Non-pigmented ciliary epithelial cell (primary cell): ENCODE measurements at places on chromosomes 7 and 10.

DNA sequence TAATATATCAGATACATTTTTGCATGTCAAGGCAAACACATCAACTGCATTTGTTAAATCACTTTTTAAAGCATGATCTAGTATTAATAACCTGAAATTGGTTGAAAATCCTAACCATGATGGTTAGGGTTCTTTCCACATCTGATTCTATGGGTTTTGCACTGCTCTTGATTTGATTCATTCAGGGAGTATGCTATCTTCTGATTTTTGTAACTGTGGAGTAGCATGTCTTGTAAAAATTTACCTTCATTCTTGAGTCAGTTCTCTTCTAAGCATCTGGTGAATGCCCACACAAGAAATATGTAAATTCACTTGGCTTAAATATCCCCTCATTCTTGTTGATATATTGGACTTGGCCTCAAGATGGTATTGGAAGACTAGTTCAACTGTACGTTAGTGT is 178.7 kb downstream of the KLF6 start:
- DNase-seq: no peak

- DNase-seq: no peak
Measured at GRCh38 chr7:157805713-157806112, 468.9 kb downstream of the DNAJB6 start.

- DNase-seq: no peak
Measured at GRCh38 chr10:107666214-107666613, 501.7 kb upstream of the SORCS1 start.

DNA sequence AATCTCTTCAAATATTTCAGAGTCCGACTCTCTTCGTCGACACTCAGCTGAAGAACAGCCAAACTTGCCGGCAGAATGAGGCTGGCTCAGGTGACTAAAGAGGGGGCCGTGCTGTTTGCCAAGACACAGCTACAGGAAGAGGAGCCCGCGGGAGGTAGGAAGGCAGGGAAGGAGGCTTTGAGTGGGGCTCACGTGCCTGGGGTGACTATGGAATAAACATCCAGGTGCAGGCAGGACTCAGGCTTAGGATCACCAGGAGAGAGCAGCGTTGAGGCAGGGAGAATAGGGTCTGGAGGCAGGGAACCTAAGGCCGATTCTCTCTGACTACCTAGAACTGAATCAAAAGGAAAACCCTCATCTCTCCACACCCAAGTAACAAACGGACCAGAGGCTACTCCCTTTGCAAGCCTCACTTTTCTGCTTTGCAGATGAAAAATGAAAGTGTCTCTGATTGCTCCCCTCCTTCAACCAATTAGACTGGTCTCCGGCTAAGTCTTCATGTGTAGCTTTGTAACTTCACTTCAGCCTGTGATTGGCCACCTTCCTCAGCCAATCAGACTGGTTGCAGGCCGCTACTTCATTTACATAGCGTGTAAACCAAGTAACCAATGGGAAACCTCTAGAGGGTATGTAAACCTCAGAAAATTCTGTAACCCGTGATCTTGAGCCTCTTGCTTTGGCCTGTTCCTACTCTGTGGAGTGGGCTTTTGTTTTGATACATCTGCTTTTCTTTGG is 19.7 kb upstream of the BNIP3 start:
- DNase-seq: no peak

- DNase-seq: no peak
Measured at GRCh38 chr10:86876748-86877147, 80.7 kb downstream of the MMRN2 start.

DNA sequence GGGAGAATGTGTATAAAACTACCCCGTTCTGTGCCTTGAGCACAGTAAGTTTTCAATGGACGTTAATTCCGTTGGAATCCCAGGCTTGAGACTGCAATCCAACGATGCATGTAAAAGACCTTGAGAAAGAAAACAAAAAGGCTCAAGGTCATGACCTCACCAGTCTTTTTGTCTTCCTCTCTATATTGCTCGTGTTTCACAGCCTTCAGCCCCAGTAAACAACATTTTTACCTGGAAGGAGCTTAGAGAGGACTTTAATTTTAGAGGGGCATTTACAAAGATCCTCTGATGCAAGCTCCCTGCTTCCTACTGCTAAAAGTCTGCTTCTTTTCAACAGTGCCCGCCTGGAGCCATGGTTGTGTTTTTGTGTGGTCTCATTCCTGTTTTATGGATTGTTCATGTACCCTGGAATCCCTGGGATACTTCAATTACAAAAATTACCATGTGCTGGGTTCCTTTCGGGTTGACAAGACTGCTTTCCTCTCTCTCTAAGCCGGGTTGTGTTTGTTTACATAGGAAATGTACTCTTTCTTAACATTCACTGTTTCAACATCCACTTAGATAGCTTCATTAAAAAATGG is 320.1 kb upstream of the NFE2L3 start:
- DNase-seq: no peak

- DNase-seq: no peak
Measured at GRCh38 chr7:142645777-142646176, 103.5 kb upstream of the PRSS1 start.

DNA sequence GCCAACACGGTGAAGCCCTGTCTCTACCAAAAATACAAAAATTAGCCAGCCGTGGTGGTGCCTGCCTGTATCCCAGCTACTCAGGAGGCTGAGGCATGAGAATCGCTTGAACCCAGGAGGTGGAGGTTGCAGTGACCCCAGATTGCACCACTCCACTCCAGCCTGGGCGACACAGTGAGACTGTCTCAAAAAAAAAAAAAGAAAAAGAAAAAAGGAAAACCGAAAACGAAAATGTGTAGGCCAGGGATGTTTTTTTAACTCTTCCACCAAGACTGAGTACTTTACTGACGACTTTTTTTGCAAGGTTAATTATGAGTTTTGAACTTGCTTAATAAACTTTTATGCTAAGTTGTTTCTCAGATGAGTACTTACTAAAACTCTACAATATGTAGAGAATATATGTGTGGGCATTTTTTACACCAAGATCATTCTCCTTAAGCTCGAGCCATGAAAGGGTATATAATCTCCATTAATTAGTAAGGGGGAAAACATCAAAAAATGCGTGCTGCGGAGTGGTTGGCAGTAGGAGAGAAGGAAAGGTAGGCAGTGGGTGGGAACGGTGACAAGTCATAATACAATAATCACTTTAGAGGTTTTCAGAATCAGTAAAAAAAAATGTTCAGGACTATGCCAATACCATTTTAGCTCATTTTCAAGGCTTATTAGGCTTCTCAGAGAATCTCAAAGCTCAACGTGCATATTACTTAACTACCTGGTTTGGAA is 8.6 kb upstream of the ADRB1 start:
- DNase-seq: no peak

- DNase-seq: no peak
Measured at GRCh38 chr10:52682766-52683165, 89.8 kb downstream of the MBL2 start.

GRCh38 chr10:9823268-9823930 is 1194.3 kb upstream of the CELF2 start:
- DNase-seq: no peak

DNA sequence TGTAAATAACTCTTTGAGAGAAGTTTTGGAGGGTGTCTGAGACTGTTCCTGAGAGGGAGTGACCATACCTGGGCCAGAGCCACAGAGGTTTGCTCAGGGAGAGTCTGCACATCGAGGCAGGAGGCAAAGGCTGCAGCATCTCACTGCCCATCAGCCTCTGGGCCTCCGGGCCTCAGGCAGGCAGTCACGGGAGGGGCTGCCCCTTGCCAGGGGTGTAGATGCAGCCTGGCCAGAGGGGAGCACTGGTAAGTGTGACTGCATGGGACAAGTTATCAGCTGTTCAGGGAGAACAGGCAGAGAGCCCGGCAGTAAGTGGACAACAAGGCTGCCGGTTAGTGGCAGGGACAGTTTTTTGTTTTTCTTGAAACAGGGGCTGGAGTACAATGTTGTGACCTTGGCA is 55.9 kb downstream of the ZNF467 start:
- no peak for DNase-seq

- no peak for DNase-seq
Measured at GRCh38 chr10:93565446-93565845, 1.0 kb upstream of the FFAR4 start.

GRCh38 chr10:68271196-68271882 is 39.4 kb upstream of the ATOH7 start:
- DNase-seq: no peak

GRCh38 chr7:84506151-84506550 is 311.6 kb upstream of the SEMA3A start:
- peak; percentile 35 for DNase-seq

DNA sequence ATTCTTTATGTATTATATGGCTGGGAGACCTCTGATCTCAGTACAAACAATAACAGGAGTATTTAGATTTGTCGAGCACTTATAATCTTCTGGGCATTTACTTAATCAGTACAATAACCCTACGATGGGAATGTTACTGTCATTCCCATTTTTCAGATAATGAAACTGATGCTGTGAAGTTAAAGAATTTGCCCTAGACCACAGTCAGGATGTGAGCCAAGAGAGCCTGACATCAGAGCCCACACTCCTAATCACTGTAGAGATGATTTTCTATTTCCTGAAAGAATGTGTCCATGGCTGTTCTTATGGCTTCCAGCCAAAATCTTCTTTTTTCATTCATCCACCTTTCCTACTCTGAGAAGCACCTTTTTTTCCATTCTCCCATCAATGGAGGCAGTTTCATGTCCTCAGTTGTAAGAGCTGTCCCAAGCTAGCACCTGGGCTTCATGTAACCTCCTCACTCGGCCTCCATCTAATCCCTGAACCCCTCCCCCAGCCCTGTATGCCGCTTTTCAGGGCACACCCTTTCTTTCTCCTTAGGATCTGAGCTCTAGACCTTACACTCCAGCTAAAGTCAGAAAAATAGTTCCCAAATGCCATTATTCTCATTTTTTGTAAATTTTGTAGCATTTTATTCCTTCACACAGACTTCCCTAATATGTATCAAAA is 12.2 kb upstream of the CAV1 start:
- no peak for DNase-seq

DNA sequence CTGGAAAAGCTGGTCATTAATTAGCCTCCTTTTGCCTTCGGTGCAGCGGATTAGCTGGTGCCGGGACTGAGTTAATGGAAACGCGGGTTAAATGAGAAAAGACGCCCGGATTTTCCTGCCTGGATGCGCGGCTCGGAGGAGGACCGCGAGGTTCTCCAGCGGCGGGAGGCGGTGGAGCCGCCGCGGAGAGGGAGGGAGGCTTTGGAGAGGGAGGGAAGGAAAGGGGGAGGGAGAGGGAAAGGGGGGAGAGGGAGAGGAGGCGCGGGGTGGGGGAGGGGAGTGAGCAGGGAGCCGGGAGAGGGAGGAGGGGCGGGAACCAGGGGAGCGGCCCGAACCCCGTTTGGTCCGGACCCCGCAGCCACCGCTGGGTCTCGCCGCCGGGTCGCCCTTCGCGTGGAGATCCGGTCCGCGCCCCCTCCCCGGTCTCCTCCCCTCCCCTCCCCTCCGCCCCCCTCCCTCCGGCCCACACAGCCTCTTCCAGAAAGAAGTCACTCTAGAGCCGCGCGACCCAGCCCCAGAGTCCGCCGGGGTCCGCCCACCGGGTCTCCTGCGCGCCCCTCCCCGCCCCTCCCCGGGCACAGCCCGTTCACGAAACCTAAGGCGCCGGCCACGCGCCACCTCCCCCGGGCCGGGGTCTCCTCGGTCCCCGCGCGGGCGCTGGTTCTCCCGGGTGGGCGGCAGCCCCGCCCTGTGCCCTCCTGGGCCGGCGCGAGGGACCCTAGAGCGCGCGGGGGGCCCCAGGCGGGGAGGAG is 347.5 kb downstream of the DNAJB6 start:
- no peak for DNase-seq

DNA sequence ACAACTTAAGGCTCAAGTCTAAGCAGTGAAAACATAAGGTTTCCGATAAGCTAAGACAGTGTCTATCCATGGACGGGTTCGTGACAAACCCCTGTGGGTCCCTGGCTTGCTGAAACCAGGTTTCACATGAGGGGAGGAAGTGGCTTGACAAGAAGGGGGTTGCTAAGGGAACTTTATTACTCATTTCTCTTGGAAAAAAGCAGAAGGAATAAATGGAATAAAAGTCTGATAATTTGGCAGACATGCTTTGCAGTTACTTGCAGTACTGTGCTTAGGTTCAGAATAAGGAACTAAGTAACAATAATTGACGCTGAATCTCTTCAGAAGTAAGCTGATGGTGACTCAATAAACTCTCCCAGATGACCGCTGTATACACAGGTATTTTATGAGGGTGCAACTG is 34.7 kb downstream of the RBM17 start:
- no peak for DNase-seq

DNA sequence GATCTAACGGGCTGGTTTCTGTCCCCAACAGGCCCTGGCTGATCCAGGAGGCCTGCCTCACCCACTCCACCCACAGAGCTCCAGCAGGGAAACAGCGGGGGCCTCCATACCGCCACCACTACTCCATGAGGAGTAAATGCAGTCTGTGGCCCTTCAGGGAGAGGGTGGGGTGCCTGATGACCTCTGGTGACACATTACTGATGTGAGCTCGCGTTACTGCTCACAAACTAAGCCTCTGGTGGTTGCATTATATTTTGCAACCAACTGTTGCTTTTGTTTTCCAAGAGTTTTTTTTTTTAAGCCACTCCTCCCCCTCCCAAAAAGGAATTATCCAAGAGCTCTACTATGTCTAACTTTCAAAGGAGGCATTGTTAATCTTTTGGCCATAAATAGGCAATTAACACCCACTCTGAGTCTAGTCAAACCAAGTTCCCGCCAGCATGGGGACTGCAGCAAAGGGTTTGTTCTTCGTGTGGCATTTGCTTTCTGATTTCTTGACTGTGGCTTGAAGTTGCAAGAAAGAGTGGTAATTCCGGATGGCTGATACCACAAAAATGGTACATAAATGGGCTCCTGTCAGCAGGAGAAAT is 72.6 kb downstream of the FAM53B start:
- DNase-seq: no peak

DNA sequence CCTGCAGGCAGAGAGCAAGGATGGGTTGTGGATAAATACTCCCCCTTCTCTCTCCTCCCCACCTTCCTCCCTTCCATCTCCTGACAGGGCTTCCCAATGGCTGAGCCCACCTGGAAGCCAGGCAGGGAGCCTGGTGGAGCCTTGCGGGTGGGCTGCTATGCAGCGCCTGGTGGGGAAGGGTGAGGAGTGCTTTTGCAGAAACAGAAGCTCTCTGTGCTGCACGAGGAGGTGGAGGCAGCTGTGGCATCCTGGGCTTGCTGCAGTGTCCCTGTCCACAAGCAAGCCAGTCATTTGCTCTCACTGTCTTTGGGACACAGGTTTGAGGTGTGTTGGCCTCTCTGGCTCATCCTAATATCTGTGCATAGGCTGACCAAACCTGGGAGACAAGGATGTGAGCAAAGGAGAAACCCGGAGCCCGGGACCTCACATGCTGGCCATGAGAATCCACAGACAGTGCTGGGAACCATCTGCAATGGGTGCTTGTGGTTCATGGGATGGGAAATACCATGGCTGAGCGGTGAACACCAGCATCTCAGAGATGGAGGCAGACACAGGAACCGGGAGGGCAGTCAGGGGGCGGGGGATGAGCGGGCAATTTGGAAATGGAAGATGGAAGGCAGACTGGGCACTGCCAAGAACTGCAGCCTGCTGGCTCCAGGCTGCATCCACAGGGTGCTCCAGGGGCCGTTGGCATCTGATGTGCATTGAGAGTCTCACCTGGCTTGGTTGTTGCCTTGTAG is 364.2 kb downstream of the GLRX3 start:
- DNase-seq: no peak
